B cell (primary cell): ENCODE measurements at places on chromosomes 1 and 21. TPM values are rescaled to one million over a fixed set of nuclear protein-coding genes. Genes with fewer than 3 reads are reported as not detected.

GRCh38 chr1:72066431-72066830, 215.9 kb downstream of the NEGR1 start:
- no peaks in the 10 kb centered on the region for H3K36me3 ChIP-seq
- H3K4me3 ChIP-seq = no peak overlapping the region
- no peaks in the 10 kb centered on the region for H3K27me3 ChIP-seq
- DNase-seq = no peak

- no peak overlapping the region for H3K4me3 ChIP-seq
- H3K27ac ChIP-seq = no peak overlapping the region
- no peaks in the 10 kb centered on the region for H3K36me3 ChIP-seq
- no peak for DNase-seq
- H3K4me1 ChIP-seq = no peaks in the 10 kb centered on the region
Observed at GRCh38 chr1:201495551-201496295, 11.2 kb downstream of the CSRP1 start.

- H3K27ac ChIP-seq = no peak overlapping the region
- no peaks in the 10 kb centered on the region for H3K27me3 ChIP-seq
- no peaks in the 10 kb centered on the region for H3K36me3 ChIP-seq
- H3K4me1 ChIP-seq = no peaks in the 10 kb centered on the region
Observed at GRCh38 chr1:63946866-63947491, 173.2 kb downstream of the ROR1 start.

GRCh38 chr1:59143133-59143487, 153.8 kb upstream of the FGGY start:
- no peak for DNase-seq
- no peak overlapping the region for H3K4me3 ChIP-seq
- no peaks in the 10 kb centered on the region for H3K27me3 ChIP-seq

- no peak for DNase-seq
- H3K36me3 ChIP-seq = no peaks in the 10 kb centered on the region
- no peaks in the 10 kb centered on the region for H3K27me3 ChIP-seq
- no peak overlapping the region for H3K4me3 ChIP-seq
- H3K27ac ChIP-seq = no peak overlapping the region
Observed at GRCh38 chr1:83033682-83034081, 965.2 kb downstream of the TTLL7 start.

DNA sequence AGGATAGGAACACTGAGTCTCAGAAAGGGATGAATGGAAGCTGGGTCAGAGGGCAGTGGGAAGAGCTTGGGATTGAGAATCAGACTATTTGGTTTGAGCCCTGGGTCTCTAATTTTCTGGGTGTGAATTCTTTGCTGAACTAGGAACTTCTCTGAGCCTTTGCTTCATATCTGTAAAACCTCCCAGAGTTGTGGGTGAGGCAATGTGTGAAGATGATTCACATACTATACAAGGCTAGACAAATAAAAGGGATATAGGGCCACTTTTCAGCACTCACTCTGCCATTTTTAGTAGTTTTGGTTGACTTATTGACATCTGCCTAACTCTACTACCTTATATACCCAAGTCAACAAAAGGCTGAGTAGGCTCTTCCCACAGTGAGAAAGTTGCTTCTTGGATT, 77.7 kb upstream of the JUN start:
- H3K4me1 ChIP-seq = peaks cover 22% of the 10 kb centered on the region
- H3K4me3 ChIP-seq = no peak overlapping the region
- H3K27me3 ChIP-seq = no peaks in the 10 kb centered on the region
- DNase-seq = no peak

DNA sequence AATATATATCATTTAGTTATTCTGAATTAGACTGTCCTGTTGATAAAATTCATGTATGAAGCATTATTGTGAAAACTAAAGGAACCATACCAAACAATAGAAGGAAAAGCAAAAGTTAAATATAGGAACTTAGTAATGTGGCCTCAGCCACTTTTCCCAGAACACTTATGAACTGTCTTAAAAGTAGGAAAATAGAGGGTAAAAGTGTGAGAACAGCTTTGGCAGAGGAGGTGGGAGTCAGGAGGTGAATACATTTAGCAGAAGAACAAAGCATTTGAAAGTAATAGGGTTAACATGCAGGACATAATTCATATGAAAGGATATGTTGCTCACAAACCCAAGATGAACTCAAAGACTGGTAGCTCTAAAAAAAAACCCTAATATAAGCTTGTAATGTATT, 121.9 kb downstream of the KCNT2 start:
- H3K36me3 ChIP-seq = no peaks in the 10 kb centered on the region
- H3K4me1 ChIP-seq = no peaks in the 10 kb centered on the region
- DNase-seq = no peak
- no peak overlapping the region for H3K4me3 ChIP-seq
- no peaks in the 10 kb centered on the region for H3K27me3 ChIP-seq
- H3K27ac ChIP-seq = no peak overlapping the region

DNA sequence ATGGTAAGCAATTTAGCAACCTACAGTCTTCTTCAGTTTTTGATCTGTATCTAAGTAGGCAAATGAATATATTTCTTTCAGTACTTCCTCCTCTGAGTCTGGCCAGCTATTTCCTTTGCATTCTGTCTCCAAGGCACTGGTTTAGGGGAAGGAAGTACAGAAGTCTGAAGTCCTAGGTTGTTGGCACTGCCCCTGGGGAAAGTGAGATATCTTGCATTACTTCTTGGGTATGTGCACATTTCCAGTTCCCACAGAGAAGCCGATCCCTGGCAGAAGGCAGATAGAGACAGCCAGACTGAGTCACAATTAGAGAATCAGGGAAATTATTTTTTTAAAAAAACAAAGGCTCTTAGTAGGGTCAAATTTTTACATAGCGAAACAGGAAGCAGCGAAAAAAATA, 98.8 kb downstream of the RASAL2 start:
- no peak overlapping the region for H3K27ac ChIP-seq
- no peaks in the 10 kb centered on the region for H3K27me3 ChIP-seq
- H3K36me3 ChIP-seq = no peaks in the 10 kb centered on the region
- DNase-seq = no peak

DNA sequence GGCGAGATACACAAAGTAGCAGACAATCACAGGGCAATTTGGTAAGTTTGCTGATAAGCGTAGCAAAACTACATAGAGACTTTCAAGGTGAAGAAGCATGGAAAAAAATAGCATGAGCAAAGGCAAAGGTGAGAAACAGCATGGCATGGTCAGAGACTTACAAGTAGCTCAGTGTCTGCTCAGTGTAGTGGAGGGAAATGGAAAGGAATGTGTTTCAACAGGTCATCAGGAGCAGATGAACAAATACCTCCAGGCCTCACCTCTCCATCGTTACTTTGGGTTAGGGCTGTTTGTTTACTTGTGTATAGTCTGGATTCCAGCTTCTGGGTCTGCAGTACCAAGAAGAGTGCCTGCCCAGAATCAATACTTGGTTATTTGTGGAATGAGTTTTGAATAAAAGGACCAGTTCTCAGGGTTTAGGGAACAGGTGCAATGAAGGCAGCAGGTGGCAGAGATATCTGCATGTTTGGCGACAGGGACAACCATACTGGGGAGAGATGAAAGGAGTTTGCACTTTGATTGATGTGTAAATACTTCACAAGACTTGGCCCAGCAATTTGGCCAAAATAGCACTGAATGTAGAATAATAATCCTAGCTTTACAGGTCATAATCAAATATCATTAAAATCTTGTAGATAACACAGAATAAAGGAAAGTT, 97.0 kb upstream of the FGGY start:
- DNase-seq = no peak
- no peak overlapping the region for H3K27ac ChIP-seq
- H3K4me1 ChIP-seq = peaks cover 4% of the 10 kb centered on the region
- no peak overlapping the region for H3K4me3 ChIP-seq
- no peaks in the 10 kb centered on the region for H3K36me3 ChIP-seq

DNA sequence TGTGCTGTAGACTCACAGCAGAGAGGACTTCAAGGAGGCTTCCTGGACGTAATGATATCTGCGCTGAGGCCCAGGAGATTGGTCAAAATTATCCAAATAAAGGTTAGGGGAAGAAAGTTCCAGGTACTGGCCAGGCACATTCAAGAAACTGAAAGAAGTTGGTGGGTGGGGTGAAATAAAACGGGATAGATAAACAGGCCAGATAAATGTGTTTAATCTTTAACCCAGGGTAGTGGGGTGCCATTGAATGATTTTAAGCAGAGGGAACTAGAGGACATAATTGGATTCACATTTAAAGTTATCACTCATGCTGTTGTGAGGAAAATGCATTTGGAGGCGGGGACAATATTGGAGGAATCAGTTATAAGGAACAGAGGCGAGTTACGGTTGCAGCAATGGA, 134.7 kb downstream of the NR5A2 start:
- H3K4me1 ChIP-seq = peaks cover 6% of the 10 kb centered on the region
- no peak overlapping the region for H3K27ac ChIP-seq
- no peaks in the 10 kb centered on the region for H3K36me3 ChIP-seq
- H3K27me3 ChIP-seq = no peaks in the 10 kb centered on the region

DNA sequence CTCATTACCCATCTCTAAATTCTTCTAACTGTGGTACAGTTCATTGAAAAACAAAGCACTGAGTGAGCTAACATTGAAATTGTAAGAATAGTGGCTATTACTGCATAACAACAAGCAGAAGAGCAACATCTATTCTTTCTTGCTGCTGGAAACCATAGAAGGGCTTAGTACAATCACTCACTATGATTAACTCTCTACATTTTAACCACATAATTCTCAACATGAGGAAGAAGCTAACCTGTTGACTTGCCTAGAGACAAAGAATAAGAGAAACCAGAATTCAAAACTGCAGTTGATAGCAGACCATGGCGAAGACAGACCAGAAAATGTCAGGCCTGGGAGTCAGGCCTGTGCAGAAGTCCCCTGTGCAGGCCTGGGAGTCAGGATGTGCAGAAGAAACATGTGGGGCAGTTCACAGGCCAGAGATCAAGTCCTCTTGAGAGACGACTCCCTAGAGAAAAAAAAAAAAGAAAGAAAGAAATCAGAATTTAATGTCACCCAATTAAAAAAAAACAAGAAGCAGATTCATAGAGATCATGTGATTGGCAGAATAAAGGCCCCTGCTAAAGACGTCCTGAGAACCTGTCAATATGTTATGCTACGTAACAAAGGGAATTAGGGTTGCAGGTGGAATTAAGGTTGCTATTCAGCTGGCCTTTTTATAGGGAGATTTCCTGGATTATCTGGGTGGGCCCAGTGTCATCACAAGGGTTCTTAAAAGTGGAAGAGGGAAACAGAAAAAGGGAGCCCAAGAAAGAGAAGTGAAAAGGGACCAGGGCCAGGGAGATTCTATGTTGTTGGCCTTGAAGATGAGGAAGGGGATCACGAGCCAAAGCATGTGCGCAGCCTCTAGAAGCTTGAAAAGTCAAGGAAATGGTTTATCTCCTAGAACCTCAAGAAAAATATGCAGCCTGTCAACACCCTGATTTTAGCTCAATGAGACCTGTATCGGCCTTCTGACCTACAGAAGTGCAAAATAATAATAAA, 94.9 kb downstream of the MRPL39 start:
- DNase-seq = no peak
- H3K36me3 ChIP-seq = no peaks in the 10 kb centered on the region
- H3K27ac ChIP-seq = no peak overlapping the region
- no peak overlapping the region for H3K4me3 ChIP-seq
- no peaks in the 10 kb centered on the region for H3K27me3 ChIP-seq

DNA sequence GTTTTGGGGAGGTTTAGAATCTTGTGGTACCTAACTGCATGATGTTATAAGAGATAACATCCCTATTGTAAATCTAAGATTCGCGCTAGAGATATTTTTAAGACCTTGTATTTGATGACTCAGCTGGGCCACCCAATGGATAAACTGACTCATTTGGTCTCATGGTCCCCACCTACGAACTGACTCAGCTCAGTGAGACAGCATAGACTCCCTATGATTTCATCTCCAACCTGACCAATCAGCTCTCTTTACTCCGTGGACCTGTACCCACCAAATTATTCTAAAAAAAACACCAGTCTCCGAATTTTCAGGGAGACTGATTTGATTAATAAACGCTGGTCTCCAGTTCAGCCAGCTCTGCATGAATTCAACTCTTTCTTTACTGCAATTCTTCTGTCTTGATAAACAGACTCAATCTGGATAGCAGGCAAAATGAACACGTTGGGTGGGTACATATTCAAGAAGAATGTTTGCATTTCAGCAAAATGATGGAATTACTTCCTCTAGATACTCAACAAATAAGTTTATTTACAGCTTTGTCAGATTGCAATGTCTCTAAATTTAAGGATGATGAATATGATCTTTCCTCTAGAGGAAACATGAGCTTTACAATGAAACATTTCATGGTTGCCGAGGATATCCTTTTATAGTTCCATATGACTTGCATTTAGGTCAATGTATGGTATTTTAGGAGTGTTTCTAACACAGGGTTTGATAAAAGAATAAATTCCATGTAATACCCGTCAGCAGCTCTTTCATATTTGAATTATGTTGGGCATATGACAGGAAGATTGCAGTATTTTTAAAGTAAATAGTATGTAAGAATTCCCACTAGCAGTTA, 516.6 kb upstream of the RGS18 start:
- no peak overlapping the region for H3K4me3 ChIP-seq
- no peak for DNase-seq
- no peak overlapping the region for H3K27ac ChIP-seq
- no peaks in the 10 kb centered on the region for H3K36me3 ChIP-seq
- H3K4me1 ChIP-seq = no peaks in the 10 kb centered on the region
- no peaks in the 10 kb centered on the region for H3K27me3 ChIP-seq

DNA sequence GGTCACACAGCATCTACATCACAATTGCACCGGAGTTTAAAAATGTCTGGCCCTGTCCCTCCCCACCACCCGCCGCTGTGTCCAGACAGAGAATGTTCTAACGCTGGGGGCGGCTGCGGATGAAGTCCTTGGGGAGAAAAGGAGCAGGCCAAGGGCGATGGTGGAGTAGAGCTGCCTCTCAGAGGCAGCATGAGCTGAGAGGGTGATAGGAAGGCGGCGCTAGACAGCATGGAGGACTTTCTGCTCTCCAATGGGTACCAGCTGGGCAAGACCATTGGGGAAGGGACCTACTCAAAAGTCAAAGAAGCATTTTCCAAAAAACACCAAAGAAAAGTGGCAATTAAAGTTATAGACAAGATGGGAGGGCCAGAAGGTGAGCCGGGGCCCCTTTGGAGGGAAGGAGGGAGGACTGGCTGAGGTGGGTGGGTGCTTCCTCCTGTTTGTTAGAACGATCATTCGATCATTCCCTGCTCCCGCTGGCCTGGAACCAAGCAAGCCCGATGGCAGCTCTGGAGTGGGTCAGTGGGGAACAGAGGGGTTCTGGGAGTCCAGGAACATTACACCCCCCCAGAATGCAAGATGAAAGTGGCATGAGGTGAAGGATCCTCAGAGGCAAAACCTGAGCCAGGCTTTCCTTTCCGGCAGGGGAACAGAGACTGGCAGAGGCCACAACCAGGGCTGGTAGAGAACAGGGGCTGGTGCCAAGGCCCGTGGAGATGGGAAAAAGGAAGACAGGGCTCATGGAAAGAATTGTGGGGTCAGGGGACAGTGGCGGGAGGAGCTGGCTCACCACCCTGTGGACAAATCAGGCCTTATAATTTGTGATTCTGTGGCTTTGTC, at the start of the genes FAM229A and TSSK3:
TSS of gene FAM229A (minus strand) at position 12 of the 840 bp plus-strand sequence. CDS start 394 bp downstream, outside the sequence.
TSS of gene TSSK3 (plus strand) at position 66 of the 840 bp plus-strand sequence. CDS start at position 229, 163 bp downstream.
- H3K36me3 ChIP-seq = peaks cover 2% of the 10 kb centered on the region
- no peak within 1 kb of the TSS for H3K27ac ChIP-seq
- no peak for DNase-seq
- no peaks in the 10 kb centered on the region for H3K27me3 ChIP-seq

- no peak for DNase-seq
- no peaks in the 10 kb centered on the region for H3K27me3 ChIP-seq
- H3K4me3 ChIP-seq = no peak overlapping the region
- H3K4me1 ChIP-seq = peaks cover 14% of the 10 kb centered on the region
Observed at GRCh38 chr1:14253676-14254075, 344.8 kb upstream of the KAZN start.

PRDM16 gene
- 0.12 and 0.22 TPM in 2 replicates for total RNA-seq

EFNA4 gene
- total RNA-seq = 8.4 and 9.9 TPM in 2 replicates

HOOK1 gene
- 12.0 and 12.6 TPM in 2 replicates for total RNA-seq

MFSD2A gene
- 3.9 TPM in 2 replicates for total RNA-seq

IER5 gene
- total RNA-seq = 96.9 and 98.1 TPM in 2 replicates

SFT2D2 gene
- 68.3 and 79.0 TPM in 2 replicates for total RNA-seq

TMEM240 gene
- total RNA-seq = 0.66 and 1.8 TPM in 2 replicates

ANKRD34A gene
- total RNA-seq = 1.8 and 2.8 TPM in 2 replicates

ARHGEF11 gene
- total RNA-seq = 1.0 and 2.2 TPM in 2 replicates

AMY1C gene
- not detected in 2 replicates for total RNA-seq
